ENCODE measurements at places on chromosomes 2 and 18.

DNA sequence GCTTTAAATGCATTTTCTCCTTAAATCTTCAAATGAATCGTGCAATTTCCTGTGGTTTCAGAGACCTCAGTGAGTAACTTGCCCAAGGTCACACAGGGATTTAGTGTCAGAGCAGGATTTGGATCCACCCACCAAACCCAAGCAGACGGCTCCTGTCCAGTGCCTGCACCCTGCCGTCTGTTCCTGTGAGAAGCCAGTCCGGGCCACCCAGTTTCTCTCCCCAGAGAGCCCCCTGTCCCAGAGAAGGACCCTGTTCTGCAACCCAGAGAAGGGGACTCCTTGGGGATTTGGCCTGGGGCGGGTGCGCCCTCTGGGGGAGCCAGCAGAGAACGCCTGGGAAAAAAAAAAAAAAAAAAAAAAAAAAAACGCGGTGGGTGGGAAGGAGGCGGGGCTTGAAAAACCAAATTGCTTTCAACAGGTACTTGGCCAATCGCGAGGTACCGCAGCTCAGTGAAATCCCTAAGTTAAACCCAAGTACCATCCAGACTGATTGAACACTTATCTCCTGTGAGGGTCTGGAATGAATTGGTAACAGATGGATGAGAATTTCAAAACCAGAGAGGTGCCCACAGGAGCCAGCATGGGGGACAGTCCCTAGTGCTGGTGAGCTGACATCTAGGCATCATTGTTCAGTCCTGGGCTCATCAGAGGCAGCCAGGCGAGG lies 30.9 kb upstream of the REEP1 start:
- no peak for DNase-seq

DNA sequence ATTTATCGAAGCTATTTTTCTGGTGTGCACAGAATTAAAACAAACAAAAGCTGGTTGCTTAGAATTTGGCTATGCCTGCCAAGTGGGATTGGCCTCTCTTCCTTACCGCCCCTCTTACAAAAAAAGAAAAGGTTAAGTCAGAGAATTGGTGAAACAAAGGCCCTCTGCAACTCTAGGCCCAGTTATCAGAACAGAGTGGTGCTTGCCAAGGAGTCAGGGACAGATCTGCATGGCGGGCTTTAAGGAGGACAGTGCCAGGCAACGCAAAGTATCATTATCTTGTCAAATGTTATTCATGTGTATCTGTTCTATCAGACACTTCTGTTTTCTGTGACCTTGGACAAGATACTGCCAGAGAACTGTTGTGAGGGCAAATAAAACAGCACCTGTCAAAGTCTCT lies 78.3 kb downstream of the TGIF1 start:
- DNase-seq, result peak; percentile 22

GRCh38 chr2:96538487-96539214 lies 2.1 kb downstream of the ARID5A start:
- DNase-seq, result no peak

DNA sequence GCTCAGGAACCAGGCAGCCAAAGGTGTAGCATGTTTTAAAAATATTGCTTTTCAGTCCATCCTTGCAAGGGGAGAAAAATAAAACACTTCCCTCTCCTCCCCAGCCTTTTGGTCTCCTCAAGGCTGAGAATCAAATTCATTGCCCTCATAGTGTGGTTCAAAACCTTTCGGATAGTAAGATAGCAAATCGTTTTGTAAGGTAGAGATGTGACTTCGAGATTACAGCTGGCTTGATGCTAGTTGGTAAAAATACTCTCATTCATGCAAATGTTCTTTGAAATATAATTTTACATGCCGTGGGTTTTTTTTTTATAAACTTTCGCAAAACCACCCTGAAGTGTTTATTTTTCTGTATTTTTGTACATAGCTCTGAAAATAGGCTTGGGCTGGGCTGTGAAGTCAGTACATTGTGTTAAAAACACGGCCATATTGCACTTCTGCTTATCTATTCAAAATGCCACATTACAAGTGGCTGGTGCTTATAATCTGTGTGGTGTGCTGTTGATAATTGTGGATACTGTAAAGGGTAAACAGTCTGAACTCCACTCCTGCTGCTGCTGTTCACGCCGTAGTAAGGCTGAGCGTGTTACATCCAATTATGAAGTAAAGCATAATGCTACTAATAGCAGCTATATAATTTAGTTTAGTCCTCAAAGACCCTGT lies 172.0 kb upstream of the SIX3 start:
- peak; percentile 50 for DNase-seq

GRCh38 chr2:102193074-102193473 lies 6.3 kb downstream of the IL1RL2 start:
- DNase-seq, result no peak

- DNase-seq, result no peak
Measured at GRCh38 chr2:178307650-178308049, 113.3 kb downstream of the OSBPL6 start.

- peak; percentile 54 for DNase-seq
Measured at GRCh38 chr18:68714366-68714711, 569 bp downstream of the TMX3 start.
